Hematopoietic multipotent progenitor cell treated with erythropoietin and hydrocortisone succinate and interleukin-3 and kit ligand, for 6 days (in vitro differentiated cells): ENCODE measurements at places on chromosomes 2 and 18.

DNA sequence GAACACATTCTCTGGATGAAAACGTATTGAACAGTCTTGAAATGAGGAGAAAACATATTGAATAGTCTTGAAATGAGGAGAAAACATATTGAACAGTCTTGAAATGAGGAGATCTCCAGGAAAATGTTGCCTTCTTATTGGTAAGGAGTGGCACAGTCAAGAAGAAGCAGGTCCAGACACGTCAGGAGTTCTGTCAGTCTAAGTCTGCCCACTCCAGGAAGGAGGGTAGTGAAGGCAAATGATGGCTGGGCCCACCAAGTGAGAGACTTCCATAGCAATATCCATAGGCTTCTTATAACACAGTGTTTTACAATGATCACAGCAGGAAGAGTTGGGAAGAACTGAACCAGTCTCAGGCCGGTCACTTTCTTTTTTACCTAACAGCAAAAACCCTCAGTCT, 316.2 kb downstream of the ETAA1 start:
- no peak for DNase-seq

DNA sequence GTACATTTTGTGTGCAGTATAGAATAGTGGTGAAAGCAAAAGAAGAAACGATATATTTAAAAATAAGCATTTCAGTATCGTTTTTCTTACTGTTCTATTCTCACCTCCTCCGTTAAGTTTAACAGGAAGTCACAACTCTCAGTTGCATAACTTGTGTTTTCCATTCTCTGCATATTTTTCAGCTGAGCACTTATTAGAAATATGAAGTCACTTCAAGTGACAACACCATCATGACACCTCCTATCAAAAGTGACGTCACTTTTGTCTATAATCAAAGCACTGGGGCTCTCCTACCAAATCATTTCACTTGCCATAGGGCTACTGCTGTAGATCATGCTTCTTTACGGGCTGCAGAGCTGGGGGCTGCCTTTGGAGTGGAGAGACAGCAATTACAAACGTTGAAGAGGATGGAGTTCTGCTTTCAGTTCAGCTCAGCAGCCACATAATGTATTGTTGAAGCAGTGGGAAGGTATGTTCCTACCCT, 36.3 kb downstream of the STAT4 start:
- peak; percentile 30 for DNase-seq

DNA sequence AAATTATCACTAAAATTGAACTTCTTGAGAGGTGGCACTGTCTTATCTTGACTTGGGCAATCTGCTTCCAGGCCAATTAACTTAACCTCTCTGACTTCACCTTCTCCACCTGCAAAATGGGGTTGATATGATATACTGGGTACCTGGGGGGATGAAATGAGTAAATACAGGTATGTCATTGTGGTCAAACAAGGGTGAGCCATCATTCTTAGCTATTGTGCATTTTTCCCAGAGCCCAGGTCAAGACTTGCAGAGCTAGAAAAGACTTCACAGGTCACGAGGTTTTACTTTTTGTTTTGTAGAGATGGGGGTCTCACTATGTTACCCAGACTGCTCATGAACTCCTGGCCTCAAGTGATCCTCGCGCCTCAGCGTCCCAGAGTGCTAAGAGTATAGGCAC, 145.0 kb downstream of the PRKCE start:
- DNase-seq, result no peak

DNA sequence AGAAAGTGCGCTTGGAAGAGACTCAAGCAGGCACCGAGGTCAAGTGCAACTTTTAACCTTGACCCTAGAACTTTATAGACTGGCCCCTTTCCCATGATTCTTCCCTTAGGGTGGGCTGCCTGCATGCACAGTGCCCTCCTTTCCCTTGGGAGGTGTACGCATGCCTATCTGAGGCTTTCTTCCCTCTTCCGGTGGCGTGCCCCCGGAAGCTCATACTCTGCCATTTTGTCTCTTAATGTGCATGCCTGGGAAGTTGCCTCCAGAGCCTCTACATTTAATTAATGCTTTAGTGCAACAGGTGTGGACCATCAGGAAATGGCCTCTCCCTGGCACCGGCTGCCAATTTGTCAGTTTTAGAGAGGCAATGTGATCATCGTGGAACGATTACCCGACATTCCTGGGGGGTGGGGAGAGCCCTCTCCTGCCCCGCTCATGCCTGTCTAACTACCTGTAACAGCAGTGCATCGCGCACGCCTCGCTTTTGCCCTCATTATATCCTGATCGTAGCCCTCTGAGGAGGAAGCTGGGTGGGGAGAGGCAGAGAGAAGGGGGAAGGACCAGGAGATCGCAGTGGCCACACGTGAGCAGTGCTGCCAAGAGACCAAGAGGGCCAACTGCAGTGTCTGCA, 194.8 kb downstream of the TFCP2L1 start:
- no peak for DNase-seq

DNA sequence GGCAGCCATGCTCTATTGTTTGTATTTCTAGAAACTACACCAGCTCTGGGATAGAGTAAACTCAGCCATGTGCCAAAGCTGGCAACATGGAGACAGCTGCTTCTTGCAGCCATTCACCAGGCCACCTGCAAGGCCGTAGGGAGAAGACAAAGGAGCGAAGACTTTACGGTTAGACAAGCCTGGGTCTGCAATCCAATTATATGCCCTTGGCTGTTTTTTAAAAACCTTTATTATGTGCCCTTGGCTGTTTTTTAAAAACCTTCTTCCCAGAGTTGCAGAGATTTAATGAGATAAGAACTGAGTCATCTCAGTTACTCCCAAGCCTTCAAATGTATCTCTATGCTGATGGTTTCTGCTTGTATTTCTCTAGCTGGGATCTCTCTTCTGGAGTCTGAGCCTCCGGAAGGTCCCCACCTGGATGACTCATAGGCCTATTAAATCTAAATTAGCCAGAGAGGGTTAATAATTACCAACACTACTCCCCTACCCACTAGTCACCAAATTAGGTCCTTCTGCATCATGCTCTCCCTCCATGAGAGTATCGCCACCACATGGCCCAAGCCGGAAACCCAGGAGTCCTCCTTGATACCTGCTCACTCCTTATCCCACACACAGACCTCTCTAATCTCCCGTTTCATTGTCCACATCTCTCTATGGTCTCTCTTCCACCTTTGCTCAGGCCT, 17.5 kb upstream of the DPP4 start:
- DNase-seq, result no peak

GRCh38 chr18:72848503-72849237, 19.1 kb downstream of the NETO1 start:
- no peak for DNase-seq

- no peak for DNase-seq
Measured at GRCh38 chr2:11622611-11623010, 47.4 kb downstream of the NTSR2 start.

- DNase-seq, result no peak
Measured at GRCh38 chr2:98388081-98388480, 41.8 kb downstream of the CNGA3 start.

DNA sequence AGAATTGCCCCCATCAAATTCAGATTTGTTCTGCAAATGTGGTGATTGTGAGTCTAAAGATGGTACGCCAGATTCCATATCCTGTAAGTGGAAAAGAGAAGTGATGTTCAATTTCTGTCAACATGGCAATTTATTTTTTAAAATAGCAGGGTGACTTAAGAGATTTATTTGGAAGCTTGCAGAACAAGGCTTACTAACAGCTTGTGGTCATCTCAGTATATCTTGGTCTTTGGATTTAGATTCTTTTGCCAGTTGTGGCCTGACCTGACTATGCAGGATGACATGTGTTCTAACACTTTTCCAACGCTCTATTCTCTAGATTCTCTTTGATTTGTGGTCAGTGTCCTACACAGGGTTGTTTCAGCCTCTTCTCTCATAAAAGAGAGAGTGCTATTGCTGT, 74.4 kb downstream of the MAP3K20 start:
- DNase-seq, result no peak

DNA sequence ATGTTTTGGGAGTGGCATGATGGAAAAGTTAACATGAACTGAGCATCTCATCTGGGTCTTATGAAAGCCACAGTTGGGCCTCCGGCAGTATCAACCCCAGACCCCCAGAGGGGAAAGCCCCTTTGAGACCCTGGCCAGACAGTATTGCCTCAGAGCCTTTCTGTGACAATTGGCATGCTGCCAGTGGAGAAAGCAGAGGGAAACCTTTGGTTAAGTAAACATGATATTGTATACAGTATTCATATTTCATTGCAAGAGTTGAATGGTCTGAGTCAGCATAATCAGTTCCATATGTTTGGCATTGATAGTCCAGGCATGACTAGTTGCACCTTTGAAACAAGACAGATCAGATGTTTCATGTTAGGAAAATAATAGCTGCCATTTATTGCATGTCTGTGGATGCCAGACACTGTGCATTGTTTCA, 20.0 kb downstream of the MERTK start:
- DNase-seq, result peak; percentile 67

DNA sequence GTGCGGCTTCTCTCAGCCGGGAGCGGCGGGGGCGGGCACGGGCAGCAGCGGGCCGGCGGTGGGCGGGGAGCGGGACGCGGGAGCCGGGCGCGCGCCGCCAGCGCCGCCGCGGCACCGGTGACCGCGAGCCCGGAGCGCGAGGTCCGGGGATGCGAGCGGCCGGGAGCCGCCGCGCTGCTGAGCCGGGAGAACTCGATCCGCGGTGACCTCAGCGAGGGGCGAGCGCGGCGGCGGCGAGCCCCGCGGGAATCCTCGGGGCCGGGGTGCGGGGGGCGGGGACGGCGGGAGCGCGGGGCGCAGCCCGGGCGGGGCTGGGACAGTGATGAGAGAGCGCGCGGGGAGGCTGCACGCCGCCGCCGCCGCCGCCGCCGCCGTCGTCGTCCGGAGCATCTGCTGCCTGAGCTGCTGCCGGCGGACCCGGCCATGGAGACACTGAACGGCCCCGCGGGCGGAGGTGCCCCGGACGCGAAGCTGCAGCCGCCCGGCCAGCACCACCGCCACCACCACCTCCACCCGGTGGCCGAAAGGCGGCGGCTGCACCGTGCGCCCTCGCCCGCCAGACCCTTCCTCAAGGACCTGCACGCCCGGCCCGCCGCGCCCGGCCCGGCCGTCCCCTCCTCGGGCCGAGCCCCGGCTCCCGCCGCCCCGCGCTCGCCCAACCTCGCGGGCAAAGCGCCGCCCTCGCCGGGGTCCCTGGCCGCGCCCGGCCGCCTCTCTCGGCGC, at the start of gene MTCL1:
Gene MTCL1, plus strand, starts transcription at position 319 of the 723 bp plus-strand sequence. Its CDS starts 105 bp downstream, at position 424.
- DNase-seq, result peak; percentile 59

GRCh38 chr18:9726175-9726574, 18.1 kb downstream of the RAB31 start:
- no peak for DNase-seq

DNA sequence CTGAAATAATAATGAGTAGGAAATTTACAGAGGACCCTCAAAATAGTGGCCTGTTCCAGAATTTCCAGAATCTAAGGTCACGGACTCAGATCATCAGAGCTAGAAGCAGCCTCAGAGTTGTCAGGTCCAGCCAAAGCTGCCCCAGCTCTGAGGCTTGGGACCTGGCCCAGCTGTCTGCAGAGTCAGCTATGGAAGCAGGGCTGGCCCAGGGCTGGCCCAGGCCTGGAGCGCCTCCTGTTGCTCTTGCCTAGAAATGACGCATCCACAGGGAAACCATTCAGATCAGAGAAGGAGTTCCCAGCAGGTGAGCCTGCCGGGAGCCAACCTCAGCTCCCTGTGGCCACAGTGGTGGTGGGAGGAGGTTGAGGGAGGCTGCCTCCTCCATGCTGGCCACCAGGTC, 106.7 kb upstream of the ARL4C start:
- no peak for DNase-seq

GRCh38 chr2:41859615-41860514, 188.0 kb upstream of the PKDCC start:
- no peak for DNase-seq

GRCh38 chr18:77046994-77047393, 85.6 kb downstream of the MBP start:
- no peak for DNase-seq

DNA sequence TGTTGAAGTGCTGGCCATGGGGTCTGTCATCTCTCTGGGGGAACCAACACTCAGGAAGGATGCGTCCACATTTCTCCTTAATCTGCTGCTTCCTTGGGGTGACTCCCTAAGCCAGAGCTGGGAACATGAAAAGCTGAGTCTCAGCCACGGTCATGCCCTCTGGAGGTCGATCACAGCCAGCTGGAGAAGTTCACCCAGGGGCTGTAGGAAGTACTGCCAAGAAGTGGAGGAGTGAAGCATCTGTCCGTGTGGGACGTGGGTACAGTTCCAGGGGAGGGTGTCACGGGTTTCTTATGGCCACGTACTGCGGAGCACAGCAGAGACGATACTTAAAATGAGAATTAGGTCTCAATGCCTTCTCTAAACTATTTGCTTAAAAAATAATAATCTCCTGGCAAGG, 42.4 kb upstream of the IGFBP2 start:
- no peak for DNase-seq

DNA sequence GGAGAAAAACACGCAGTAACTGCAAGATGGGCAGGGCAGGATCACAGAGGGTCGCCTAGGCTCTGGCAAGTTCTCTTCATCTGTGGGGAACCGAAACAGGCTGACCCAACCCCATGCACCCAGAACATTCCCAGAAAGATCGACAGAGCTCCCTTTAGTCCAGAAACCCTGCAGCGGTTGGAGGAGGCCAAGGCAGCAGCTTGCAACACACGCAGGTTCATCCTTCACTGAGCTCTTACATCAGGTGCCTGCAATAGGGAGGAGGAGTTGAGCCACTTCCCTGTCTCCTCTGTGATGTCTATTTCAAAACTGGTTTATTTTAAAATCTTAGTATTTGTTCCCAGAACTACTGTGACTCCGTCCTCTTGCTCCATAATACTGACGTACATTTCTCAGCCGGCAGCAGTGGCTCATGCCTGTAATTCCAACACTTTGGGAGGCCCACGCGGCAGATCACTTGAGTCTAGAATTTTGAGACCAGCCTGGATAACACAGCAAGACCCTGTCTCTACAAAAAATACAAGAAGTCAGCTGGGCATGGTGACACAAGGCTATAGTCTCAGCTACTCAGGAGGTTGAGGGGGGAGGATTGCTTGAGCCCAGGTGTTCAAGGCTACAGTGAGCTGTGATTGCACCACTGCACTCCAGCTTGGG, 11.5 kb upstream of the SLC11A1 start:
- peak; percentile 49 for DNase-seq

DNA sequence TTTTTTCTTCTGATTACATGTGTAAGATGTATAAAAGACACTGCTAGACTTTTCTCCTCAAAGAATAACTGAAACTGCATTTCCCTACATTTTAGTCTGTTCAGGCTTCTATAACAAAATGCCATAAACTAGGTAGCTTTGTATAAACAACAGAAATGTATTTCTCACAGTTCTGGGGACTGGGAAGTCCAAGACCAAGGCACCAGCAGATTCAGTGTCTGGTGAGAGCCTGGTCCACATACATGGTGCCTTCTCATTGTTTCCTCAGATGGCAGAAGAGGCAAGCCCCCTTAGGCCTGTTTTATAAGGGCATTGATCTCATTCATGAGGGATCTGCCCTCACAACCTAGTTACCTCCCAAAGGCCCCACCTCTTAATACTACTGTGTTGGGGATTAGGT, 71.5 kb downstream of the MAPRE2 start:
- DNase-seq, result no peak
